Right renal pelvis (tissue), 4 donors: ENCODE measurements at places on chromosomes 13 and 19.

DNA sequence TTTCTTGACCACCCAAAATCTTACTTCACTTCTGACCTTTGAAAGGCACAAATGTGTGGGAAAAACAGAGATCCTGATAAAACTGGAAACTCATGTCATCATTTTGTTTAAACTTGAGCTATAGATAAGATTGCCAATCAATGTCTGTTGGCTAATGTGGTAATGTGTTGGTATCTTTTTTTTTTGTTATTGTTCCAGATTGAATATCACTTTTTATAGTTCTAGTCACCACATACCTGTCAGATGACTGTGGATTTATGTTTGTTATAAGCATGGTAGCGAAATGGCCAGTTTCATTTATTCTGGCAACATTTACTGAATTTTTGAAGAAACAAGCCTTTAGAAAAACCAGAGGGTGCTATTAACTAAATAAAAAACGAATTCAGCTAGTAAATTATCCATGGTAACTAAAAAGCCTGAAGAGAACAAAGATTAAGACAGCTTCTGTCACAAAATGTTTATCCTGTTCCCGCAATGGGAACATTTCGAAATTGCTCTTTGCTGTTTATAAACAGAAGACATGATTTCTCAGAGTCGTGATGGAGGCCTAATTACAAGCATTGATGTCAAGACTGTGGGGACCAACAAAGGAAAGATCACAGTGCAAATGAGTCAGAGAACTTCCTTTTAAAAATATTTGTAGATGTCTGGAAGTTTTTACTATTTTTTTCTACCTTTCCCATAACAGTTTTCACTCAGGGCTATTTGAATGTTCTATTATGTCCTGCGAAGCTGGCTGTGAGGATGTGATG, 82.9 kb upstream of the POSTN start:
- DNase-seq = no peak

GRCh38 chr13:26326562-26326961, 72.6 kb downstream of the CDK8 start:
- no peak for DNase-seq

DNA sequence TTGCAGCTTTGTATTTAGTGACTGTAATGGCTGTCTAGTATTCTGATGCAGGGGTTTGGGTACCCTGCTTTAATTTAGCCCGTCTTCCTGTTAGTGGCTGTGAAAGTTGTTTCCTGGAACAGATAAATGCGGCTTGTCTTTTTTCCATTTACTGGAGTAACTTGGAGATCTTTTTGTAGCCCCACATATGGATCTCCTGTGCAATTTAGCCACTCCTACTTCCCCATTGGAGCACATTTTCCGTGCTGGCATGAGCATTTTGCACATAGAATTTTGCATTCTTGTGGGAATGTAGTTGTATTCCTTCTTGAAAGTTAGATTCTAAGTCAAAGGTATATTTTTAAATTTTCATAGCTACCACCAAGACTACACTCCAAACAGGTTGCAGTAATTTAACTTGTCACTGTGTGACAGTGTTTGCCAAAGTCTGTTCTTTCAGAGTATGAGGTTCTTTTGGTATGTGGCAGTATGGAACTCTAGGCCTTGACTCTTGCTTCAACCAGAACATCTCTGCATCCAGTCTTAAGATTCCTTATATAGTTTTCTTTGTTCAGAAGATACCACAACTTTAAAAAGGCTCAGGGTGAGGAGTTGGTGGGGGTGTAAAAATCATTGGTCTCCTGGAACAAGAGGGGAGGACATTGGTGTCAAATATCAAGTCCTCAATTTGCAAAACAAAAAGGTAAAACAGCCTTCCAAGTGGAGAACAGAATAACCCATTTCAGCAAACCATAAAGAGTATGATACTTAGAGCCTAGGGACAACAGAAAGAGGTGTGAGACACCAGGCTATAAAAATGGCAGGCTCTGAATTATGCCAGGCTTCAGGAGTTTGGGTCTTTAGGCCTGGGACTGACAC, 21.1 kb upstream of the CCDC97 start:
- DNase-seq = no peak

DNA sequence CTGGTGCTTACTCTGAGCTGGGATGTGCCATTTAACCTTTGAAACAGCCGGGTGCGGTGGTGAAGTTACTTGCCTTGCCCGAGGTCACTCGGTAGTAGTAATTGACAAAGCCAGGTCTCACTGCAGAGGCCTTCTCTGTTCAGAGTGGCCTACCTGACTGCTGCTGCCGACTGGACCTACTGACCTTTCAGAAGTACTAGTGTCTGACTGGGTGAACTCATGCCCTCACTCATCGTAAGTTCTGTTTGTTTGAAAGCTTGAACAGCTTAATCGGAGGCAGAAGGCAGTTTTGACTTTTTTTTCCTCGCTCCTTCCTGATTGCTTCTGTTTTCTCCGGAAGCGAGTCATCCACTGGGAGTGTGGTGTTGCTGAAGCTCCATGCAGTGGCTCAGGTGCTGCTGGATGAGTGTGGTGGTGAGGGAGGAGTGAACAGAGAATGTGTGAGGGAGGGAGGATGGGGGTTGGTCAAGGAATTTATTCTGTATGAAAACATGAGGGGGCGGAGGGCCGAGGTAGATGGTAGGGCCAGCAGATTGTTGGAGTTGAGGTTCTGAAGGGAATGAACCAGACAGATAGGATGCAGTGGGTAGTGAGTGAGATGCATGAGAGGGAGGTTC, 2.7 kb downstream of the SPINT2 start:
- DNase-seq = no peak

GRCh38 chr13:32917504-32917903, 98.7 kb upstream of the KL start:
- no peak for DNase-seq

GRCh38 chr19:51277112-51277511, 26.2 kb downstream of the SIGLECL1 start:
- no peak for DNase-seq

DNA sequence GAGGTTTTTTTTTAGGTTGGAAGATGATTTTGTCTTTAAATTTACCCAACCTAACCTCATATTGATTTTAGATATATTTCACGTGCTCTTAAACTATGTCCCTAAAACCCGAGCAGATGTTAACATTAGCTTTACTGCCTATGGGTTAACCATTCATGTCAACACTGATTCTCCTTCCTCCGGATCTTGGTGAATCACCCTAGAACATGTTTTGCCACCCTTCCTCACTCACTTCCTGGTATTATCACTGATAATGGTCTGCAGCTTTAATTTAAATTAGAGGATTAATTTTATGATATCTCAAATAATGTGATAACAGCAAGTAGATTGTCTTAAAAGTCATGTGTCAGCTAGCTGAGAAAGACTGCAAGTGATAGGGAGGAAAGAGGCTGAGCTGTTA, 31.9 kb downstream of the HTR2A start:
- no peak for DNase-seq

DNA sequence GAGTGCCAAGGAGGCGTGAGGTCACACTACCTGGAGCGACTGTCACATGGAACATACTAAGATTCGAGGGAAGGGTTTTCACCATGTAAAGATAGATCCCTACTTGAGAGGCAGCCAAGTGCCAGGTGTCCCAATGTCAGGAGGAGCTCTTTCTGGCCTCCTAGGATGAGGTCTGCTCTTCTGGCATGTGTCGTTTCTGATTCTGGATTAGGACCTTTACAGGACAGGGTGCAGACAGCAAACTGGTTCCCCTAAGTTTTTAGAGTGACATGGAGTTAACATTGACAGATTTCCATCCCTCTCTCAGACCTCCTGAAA, 75.3 kb downstream of the ZNF536 start:
- no peak for DNase-seq

DNA sequence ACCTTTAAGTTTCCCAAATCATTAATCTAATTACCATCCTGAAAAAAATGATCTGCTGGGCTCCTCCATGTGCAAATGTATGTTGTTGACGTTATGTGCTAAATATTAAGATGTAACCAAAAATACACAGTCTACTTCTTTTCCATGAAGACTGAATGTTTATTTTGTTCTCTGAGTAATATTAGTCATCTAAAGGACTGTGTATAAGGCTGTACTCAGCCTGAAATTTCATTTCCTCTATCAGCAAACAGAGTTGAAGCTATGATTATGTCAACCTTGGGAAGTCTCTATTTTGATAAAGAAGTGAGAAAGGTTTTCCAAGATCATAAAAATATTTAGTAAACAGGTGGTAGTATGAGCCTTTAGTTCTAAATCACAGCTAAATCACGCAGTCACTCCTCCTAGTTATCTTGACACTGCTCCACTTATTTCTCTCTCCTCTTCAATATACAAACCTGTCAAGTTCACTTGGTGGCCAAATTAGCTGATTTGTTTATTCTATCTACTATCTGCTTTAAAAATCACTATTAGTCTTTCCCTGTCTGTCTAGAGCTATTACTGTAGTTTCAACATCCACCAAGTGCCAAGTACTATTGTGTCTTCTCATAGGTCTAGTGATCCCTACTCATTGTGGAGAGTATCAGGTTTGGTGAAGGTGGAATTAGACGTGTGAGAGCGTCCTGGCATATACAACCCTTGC, 211.7 kb upstream of the STARD13 start:
- DNase-seq = no peak

- no peak for DNase-seq
These were observed 886.8 kb downstream of the PCDH9 start for GRCh38 chr13:66343224-66343828.

- no peak for DNase-seq
These were observed 33.3 kb downstream of the MCF2L start for GRCh38 chr13:113002206-113002912.

GRCh38 chr13:109151696-109152095, 522.3 kb downstream of the MYO16 start:
- DNase-seq = no peak

DNA sequence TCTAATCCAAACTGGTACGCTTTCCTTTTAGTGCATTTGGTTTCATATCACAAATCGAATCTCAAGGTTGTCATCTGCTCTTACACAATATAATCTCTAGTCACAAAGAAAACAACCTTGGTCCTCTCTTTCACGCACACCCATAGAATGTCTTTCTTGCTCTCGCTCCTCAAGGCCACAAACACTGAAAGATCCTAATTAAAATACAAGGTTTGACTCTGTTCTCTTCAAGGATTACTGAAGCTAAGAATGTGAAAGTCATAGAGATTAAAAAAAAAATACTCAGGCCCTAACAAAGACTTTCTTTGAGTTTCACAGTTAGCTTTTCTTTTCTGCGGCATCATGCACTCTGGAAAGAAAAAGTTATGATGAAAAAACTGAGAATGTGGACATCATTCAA, 891.5 kb downstream of the EFNB2 start:
- no peak for DNase-seq

- DNase-seq = no peak
These were observed 4.0 kb upstream of the HCN2 start for GRCh38 chr19:585551-586110.

DNA sequence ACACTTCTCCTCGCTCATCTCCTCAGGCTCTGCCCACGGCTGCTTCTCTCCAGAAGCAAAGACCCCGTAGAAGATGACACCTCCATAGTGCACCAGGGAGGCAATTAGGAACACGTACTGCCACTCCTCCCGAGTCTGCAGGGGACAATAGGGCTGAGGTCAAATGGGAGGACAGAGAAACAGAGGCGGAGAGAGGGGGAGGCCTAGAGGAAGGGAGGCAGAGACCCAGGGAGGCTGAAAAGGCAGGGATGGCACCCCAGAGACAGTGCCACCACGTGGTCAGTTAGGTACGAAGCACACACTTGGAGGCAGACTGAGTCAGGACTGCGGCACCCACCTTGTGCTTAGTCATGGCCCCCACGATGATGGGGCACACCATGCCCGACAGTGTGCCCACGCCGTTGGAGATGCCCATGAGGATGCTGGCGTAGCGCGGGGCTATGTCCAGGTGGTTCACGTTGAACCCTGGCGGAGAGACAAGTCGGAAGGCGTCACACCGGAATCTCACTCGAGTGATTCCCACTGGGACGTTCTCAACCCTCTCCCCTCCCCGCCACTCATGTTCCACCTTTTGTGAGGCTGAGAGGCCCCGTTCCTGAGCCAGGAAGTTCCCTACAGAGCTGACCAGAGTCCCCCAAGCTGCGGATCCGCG, 5.6 kb downstream of the GFY start:
- DNase-seq = no peak

- no peak for DNase-seq
These were observed 124.1 kb downstream of the COG6 start for GRCh38 chr13:39779337-39780265.

DNA sequence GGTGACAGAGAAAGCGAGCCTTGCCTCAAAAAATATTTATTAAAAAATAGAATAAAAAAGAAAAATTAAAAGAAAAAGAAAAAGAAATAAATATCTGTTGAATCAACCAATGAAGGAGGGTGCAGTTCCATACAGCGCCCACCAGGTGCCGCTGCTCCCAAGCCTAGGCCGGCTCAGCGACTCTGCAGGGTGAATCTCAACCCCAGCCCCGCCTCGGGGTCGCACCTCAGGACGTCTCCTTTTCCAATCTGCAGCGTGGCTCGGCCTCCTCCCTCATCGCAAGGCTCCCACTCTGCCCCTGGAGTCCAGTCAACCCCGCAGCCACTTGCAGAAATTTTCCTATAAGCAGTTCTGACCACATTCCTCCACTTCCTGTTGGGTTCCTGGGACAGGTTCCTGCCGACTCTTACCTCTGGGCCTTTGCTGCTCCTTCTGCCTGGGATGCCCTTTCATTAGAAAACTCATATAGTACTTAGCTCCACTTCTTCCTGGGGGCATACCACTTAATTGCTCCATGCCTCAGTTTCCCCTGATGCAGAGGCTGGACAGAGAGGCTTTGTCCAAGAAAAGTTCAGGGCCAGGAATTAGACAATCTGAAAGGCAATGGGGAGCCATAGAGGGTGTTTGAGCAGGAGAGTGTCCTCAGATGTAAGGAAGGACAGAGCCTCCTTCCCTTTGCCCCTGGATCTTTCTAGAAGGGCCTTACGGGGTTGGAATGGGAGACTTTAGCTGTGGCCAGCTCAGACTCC, 24.3 kb downstream of the NFILZ start:
- peak; percentile 43 for DNase-seq

GRCh38 chr13:77492982-77493381, 42.5 kb upstream of the SCEL start:
- no peak for DNase-seq

DNA sequence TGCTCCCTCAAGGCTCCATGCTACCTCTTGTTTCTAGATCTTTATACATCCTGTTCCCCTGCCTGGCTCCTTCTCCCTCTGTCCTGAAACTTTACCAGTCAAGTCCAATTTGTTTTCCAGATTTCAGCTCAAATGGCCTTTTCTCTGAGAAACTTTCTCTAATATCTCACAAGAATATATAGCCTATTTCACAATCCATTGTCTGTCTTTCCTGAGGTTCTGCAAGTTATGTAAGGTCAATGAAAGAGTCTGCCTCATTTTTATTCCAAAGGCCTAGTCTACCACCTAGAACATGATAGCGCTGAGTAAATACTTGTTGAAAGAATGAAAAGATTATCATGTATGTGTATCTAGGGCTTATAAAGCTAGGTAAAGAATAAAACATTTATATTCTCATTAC, 348.8 kb downstream of the SPRY2 start:
- DNase-seq = no peak
